Endodermal cell (in vitro differentiated cells): ENCODE measurements at places on chromosomes 3 and 15. TPM values are rescaled to one million over a fixed set of nuclear protein-coding genes. Genes with fewer than 3 reads are reported as not detected.

Gene RNF123
- total RNA-seq, result 36.9 to 47.3 TPM (median 41.5 TPM) in 3 replicates

Gene NGRN
- 68.3 to 103 TPM (median 103 TPM) in 3 replicates for total RNA-seq

Gene NOX5
- total RNA-seq, result 0.05 to 0.08 TPM in 2 of 3 replicates, not detected in the other

Gene SKOR1
- 0.14 and 0.37 TPM in 2 replicates for total RNA-seq

GRCh38 chr3:122795674-122796195 lies 866 bp downstream of the SLC49A4 start:
- no peak for DNase-seq

DNA sequence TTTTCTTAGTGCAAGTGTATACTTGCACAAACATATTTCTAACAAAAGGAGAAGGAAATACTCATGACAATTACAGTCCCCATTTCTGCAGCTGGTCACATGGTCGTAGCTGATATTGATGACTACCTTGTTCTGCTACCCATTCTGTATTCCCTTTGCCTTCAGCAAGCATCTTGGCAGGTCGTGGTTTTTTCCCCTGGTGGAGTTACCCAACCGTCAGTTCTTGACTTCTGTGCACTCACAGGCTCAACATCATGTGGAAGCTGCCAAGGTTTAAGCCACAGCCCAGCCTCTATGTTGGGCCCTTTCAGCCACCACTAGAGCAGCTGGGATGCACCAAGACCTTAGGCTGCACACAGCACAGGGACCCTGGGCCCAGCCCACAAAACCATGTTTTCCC lies 56.1 kb downstream of the VGLL3 start:
- DNase-seq, result no peak

GRCh38 chr3:43838009-43838758 lies 147.4 kb downstream of the ABHD5 start:
- no peak for DNase-seq

DNA sequence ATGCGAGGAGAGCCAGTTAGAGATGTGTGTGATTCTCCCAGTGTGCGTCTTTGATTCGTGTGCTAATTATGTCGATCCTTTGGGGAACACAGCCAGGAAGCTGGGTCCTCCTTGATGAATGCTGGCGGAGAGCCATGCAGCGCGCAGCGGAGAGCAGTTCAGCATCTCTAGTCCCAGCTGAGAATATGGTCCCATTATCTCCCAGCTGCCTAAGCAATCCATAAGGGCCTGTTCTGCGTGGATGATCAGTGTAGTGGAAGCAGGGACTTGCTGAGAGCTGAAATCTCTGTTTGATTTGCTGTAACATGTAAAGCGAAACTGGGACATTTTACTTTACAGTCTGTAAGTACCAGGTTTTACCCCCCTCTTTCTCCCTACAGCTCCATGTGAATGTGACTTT lies 412.7 kb downstream of the CNTN4 start:
- peak; percentile 48 for DNase-seq

- DNase-seq, result no peak
Measured at GRCh38 chr3:98731720-98732285, 31.3 kb upstream of the ST3GAL6 start.

GRCh38 chr3:149186721-149187120 lies 34.9 kb downstream of the CP start:
- no peak for DNase-seq

DNA sequence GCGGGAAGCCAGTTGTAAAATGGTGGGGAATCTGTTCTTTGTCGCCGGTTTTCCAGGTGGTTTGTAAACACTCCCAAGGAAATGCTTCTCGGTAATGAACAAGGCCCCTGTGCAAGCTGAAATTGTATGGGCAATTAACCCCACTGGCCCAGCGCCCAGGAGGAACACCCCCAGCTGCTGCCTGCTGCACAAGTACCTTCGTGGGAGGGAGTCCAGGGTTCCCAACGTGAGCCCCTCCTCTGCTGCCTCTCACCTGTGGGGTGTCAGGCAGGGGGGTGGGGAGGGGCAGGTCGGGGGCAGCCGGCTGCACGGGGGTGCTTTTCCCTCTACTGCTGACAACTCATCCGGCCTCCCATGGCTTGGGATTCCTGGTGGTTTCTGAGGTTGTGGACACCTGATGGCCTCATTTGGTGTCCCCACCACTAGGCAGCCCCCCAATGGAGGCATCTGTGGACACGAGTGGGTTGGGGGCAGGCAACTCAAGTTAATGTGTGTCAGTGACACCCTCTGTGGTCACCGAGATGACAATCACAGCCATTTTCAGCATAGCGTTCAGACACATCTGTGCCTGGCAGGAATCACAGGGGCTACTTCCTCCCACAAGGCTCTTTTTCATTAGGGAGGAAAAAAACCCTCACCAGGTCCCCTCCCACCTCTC lies 35.6 kb upstream of the PRR23E start:
- no peak for DNase-seq

- no peak for DNase-seq
Measured at GRCh38 chr3:150639262-150639661, 36.1 kb downstream of the SELENOT start.
